Heart right ventricle (tissue), 16 donors: ENCODE measurements at places on chromosomes 6 and 20. TPM values are rescaled to one million over a fixed set of nuclear protein-coding genes. Genes with fewer than 3 reads are reported as not detected.

The BPIFB2 gene
- not detected for total RNA-seq

The RSPH9 gene
- 0.13 TPM for total RNA-seq

The KCNB1 gene
- 0.64 TPM for total RNA-seq

GRCh38 chr20:15065794-15066193, 728.4 kb upstream of the FLRT3 start:
- H3K4me3 ChIP-seq, result no peak overlapping the region
- H3K36me3 ChIP-seq, result no peaks in the 10 kb centered on the region
- no peaks in the 10 kb centered on the region for H3K27me3 ChIP-seq
- H3K27ac ChIP-seq, result no peak overlapping the region

The HUS1B gene
- 0.31 TPM for total RNA-seq

- H3K27me3 ChIP-seq, result peaks cover 23% of the 10 kb centered on the region
- H3K4me3 ChIP-seq, result no peak overlapping the region
- no peaks in the 10 kb centered on the region for H3K36me3 ChIP-seq
- H3K4me1 ChIP-seq, result peaks cover 8% of the 10 kb centered on the region
Observed at GRCh38 chr6:110064744-110065524, 86.8 kb downstream of the GPR6 start.

- H3K4me1 ChIP-seq, result no peaks in the 10 kb centered on the region
- H3K4me3 ChIP-seq, result no peak overlapping the region
- no peaks in the 10 kb centered on the region for H3K36me3 ChIP-seq
Observed at GRCh38 chr6:24051942-24052589, 73.9 kb upstream of the NRSN1 start.

DNA sequence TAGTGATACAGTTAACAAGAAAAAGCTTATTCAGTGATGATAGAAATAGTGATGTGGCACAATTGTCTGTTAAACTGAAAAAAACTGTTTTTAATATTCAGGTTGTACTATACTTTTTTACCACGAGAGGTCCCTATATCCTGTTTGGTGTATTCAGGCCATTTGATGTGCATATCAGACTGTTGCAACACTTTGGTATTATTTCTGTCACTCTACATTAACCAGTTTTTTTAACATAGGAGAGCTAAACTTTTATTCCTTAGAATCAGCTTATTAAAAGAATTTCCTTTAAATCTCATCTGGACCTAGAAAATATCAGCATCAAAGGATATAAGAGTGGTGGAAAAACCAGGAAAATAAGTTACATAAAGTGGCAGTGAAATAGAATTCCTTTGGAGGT, 36.8 kb downstream of the TSPYL4 start:
- H3K4me1 ChIP-seq, result peaks cover 14% of the 10 kb centered on the region
- DNase-seq, result no peak

The TRIM15 gene
- total RNA-seq, result not detected

The TCP11 gene
- total RNA-seq, result not detected

DNA sequence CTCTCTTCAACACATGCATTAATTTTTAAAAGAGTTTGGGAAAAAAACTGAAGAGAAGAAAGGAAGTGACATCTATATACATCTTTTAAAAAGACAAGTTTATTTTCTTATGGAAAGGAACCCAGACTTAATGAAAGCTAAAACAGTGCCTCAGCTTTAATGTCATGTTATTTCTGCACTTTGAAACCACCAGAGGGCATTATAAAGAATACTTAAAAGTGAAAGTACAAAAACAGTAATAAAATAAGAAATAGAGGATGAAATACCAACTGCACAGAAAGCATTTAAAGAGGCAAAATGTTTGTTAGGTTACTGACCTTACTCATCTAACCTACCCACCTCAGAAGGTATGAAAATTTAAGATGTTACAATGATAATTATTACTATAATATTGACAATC, 98.8 kb downstream of the HUS1B start:
- DNase-seq, result no peak
- no peaks in the 10 kb centered on the region for H3K4me1 ChIP-seq
- no peak overlapping the region for H3K4me3 ChIP-seq
- no peak overlapping the region for H3K27ac ChIP-seq

DNA sequence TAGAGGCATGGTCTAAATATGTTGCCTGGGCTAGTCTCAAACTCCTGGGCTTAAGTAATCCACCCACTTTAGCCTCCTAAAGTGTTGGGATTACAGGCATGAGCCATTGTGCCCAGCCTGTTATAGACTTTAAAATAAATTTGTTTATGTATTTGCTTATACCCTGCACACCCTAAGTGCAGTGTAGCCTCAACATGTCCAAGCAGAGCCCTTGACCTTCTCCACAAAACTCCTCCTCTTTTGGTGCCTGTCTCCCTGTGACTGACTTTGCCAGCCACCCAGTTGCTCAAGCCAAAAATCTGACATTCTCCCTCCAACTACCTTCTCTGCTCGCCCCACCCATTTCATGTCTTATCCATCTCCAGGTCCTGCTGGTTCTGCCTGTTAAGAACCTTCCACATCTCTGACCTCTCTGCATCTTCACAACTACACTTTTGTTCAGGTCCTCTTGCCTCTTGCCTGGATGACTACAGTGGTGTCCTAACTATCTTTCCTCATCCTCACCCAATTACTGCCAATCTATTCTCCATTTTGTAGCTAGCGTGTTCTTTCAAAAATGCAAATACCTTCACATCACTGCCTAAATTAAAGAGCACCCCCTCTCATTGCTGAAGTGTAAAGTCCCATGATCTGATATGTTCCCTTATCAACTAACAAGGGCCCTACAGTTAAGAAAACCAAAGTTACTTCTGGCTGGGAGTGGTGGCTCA, 11.2 kb upstream of the KIFC1 start:
- no peak for DNase-seq
- no peak overlapping the region for H3K27ac ChIP-seq
- H3K27me3 ChIP-seq, result no peaks in the 10 kb centered on the region

The FAM83D gene
- 0.66 TPM for total RNA-seq

DNA sequence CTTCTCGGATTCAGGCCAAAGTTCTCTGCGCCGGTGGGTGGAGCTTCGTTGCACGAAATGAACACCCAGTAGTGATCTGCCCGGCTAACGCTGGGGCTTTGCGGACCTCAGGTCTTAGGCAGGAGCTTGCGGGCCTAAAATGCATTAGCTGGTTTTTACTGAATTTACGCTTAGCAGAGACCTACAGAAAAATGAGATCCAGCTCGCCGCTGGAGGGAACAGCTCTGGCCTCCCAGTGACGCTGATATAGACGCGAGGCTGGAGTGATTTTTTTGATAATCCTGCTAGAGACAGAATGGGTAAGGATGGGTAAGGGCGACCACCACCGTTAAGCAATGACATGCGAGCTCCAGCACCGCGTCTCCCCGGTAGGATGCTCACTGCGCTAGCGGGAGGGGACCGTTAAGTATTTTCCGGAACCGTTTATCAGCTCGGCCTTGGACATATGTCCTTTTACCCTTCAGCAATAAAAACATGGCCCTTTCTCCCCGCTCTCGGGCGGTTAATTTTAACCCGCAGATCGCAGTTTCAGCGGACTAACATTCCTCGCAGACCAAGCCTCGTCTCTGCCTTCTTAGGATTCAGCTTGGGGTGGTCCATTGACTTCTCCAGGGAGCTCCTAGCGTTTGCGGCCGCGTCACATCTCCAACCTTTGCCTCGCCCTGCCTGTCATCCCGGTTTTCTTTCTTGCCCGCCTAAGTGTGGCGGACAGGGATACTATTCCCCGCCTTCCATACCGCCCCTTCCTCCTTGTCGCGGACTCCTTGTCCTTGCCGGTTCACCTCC, 109.3 kb downstream of the GPX5 start:
- H3K27ac ChIP-seq, result no peak overlapping the region
- peaks cover 29% of the 10 kb centered on the region for H3K27me3 ChIP-seq
- no peak for DNase-seq
- H3K36me3 ChIP-seq, result no peaks in the 10 kb centered on the region

The FOXS1 gene
- total RNA-seq, result 1.4 TPM

DNA sequence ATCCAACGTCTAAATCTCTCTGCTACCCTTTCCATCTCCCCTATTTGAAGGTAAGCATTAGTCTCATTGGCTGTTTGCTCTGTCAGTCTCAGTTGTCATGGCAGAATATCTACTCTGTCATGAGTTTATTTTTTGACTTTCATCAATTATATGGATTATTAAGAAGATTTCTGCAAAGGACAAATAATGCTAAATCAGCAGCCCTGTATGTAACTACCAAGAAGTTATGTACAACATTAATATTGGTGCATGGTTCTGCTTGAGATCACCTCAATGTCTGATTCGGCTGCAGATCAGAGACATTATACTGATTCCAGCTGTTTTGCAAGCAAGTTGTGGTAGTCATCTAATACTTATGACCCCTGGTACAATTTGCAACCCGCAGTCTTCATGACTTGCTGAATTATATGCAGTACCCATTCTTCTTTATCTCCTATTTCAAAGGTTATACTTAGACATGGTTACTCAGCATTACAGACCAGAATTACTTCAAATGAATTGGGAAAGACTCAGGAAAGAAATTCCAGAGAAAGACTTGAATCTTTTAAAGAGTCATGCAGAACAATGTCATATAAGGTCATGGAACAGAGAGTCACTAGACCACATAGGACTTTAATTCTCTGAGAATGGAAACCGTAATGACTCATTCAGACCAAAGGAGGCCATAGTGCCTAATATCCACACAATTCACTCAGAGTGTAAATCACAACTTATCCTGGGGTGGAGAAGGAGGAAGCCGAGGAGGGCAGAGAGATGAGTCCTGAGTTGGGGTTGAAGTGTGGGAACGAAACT, 201.4 kb downstream of the IBTK start:
- H3K4me3 ChIP-seq, result no peak overlapping the region
- H3K27me3 ChIP-seq, result no peaks in the 10 kb centered on the region
- H3K27ac ChIP-seq, result no peak overlapping the region
- no peak for DNase-seq
- H3K36me3 ChIP-seq, result no peaks in the 10 kb centered on the region

- no peaks in the 10 kb centered on the region for H3K4me1 ChIP-seq
- H3K27me3 ChIP-seq, result peaks cover 81% of the 10 kb centered on the region
- no peaks in the 10 kb centered on the region for H3K36me3 ChIP-seq
- H3K4me3 ChIP-seq, result no peak overlapping the region
- no peak for DNase-seq
Observed at GRCh38 chr20:56249244-56249955, 868 bp downstream of the MC3R start.

DNA sequence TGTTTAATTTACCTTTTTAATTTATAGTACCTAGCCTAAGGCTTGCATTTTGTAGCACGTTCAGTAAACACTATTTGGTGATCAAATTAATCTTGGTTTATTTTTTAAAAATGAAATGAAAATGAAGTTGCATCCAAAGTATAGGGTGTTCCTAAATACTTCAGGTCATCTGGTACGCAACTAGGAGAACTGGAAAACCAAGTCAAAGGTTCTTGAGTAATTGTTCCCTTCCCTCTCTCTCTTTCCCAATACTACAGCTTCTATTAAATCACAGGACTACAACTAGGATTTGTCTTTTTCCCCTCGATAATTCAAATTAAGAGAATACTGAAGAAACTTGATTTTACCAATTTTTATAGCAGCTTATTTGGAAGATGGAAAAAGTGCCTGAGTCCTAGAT, 27.9 kb downstream of the CSNK2A1 start:
- H3K4me3 ChIP-seq, result no peak overlapping the region
- H3K4me1 ChIP-seq, result peaks cover 46% of the 10 kb centered on the region
- H3K36me3 ChIP-seq, result no peaks in the 10 kb centered on the region
- no peaks in the 10 kb centered on the region for H3K27me3 ChIP-seq
- DNase-seq, result no peak
- no peak overlapping the region for H3K27ac ChIP-seq

DNA sequence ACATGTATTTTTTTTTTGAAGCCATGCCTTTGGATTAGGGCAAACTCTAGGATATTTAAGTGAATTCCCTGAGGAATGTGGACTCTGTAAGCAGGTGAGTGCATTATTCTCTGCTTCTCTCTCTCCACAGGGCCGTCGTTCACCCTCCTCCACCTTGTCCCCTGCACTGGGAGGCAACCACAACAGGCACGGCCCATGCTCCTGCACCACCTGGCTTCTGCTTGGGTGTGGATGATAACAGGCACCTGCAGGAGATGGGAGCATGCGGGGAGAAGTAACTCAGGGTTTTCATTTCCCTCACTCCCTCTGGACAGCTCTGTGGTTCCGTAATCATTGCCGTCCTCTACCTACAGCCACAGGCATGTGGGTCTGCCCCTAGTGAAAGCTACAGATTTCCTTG, 43.4 kb downstream of the HLA-C start:
- no peaks in the 10 kb centered on the region for H3K4me1 ChIP-seq
- no peak overlapping the region for H3K4me3 ChIP-seq
- peak overlapping the region; percentile 78 for H3K27ac ChIP-seq
- H3K36me3 ChIP-seq, result no peaks in the 10 kb centered on the region
- no peaks in the 10 kb centered on the region for H3K27me3 ChIP-seq
- no peak for DNase-seq

DNA sequence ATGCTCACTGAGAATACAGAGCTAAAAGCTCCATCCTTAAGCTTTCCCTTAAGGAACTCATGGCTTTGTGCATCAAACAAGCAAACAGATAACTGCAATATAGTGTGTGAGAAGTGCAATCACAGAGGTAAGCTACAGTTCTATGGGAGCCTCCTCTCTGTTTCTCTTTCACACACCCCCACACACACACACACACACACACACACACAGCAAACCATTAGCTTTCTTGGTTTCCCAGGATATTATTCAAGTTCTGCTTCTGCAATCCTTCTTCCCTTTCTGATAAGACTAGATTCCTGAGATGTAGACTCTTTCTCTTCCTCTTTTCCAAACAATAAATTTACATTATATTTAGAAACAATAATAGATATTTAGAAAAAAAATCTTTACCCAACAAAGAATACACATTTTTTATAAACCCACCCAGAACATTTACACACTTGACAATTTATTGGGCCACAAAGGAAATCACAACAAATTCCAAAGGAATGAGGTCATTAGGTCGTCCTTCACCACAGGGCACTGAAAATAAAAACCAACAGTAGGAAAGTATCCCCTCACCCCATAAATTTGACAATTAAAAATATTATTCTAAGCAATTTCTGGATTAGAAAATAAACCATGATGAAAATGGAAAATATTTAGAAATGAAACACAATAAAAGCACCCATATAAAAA, 9.3 kb upstream of the GFOD1 start:
- no peak for DNase-seq
- H3K4me3 ChIP-seq, result no peak overlapping the region
- H3K4me1 ChIP-seq, result peaks cover 35% of the 10 kb centered on the region
- no peaks in the 10 kb centered on the region for H3K36me3 ChIP-seq

GRCh38 chr6:99789767-99790166, 183.1 kb downstream of the PRDM13 start:
- no peak overlapping the region for H3K4me3 ChIP-seq
- no peaks in the 10 kb centered on the region for H3K4me1 ChIP-seq
- no peak for DNase-seq
- no peak overlapping the region for H3K27ac ChIP-seq
- H3K27me3 ChIP-seq, result no peaks in the 10 kb centered on the region

The TRERF1 gene
- total RNA-seq, result 1.6 TPM
